ENCODE measurements at places on chromosomes 5 and 9.

GRCh38 chr9:99401680-99402504, 179.8 kb downstream of the SEC61B start:
- DNase-seq: no peak

DNA sequence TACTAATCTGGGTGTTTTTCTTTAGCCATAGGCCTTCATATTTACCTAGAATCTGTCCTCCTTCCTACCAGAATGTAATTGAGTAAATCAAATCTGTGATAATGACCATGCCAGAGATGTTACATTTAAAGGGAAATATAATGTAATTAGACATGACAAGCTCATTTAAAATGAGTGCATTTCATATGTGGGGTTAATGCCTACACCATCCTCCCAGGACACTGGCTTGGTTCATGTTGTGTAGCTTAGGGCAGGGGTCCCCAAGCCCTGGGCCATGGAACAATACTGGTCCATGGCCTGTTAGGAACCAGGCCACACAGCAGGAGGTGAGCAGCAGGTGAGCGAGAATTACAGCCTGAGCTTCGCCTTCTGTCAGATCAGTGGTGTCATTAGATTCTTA, 276.9 kb upstream of the DAP start:
- no peak for DNase-seq

- no peak for DNase-seq
Measured at GRCh38 chr5:620152-620551, 8.0 kb downstream of the CEP72 start.

DNA sequence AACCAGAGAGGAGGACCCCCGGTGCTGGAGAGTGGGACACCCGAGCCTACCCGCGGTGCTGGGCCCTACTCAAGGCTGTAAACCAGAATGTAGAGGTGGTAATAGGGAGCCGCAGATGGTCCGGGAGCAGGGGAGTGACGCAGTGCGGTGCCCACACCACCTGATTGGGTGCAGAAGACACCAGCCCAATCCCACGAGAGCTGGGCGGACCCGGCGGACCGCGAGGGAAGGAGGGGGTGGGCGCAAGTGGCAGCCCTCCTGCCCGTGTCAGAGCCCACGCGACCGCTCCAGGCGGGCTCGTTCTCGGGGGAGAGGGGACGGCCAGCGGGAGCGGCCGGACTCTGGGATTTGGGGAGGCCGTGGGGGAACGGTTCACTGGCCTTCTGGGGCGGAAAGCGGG, 71.2 kb downstream of the C9orf50 start:
- no peak for DNase-seq

DNA sequence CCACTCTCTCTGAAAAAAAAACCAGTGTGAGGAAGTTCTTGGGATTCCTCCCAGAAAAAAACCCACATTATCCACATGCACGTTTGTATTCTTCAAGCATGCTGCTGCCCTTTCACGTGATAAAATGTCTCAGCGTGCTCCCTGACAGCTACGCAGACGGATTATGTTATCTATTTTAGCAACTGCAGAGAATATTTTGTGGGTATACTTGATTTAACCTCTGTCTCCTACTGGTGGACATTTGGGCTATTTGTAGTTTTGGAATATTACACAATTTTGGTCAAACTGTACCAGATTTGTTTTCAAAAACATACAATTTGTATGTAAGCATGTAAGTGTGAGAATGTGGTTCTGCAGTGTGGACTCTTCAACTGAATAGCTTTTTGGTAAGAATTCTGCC, 10.7 kb downstream of the PRRC2B start:
- DNase-seq: no peak

- no peak for DNase-seq
Measured at GRCh38 chr5:153979028-153979783, 59.5 kb downstream of the FAM114A2 start.

- DNase-seq: no peak
Measured at GRCh38 chr5:132430746-132431145, 59.8 kb downstream of the IRF1 start.

GRCh38 chr5:142521706-142522105, 164.2 kb downstream of the FGF1 start:
- no peak for DNase-seq

GRCh38 chr5:89047571-89047970, 164.6 kb upstream of the MEF2C start:
- no peak for DNase-seq

- no peak for DNase-seq
Measured at GRCh38 chr5:125756456-125756855, 666.8 kb upstream of the GRAMD2B start.

- DNase-seq: no peak
Measured at GRCh38 chr5:6356578-6357164, 21.7 kb downstream of the MED10 start.

- no peak for DNase-seq
Measured at GRCh38 chr9:124858330-124859046, 3.3 kb downstream of the RPL35 start.

DNA sequence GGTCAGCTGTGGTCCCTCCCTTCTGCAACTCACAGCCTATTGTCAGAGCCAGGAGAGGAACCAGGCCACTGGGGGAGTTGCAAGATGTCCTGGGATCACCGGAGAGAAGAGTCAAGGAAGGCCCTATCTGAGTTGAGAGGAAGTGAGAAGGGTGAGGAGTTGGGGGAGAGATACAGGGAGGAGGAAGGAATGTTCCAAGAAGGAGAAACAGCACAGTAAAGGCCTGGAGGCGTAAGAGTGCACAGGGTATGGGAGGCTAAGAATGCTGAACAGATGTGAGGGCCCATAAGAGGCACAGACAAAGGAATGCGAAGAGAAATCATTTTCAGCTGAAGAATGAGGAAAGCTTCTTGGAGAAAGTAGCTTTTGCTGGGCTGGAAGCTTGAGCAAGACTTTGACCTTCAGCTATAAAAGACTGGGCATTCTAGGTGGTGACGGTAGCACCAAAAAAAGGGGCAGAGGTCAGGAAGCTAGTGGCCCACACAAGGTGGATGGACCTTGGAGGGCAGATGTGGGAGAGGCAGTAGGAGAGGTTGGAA, 21.6 kb upstream of the CSF1R start:
- DNase-seq: no peak
